ENCODE measurements at places on chromosomes 1 and 21. TPM values are rescaled to one million over a fixed set of nuclear protein-coding genes. Genes with fewer than 3 reads are reported as not detected.

Gene IQCC
- total RNA-seq, result 3.0 TPM

Gene SLC35D1
- 6.5 TPM for total RNA-seq

Gene ADAM30
- total RNA-seq, result not detected

- no peak for DNase-seq
Measured at GRCh38 chr1:34824817-34825454, 32.1 kb downstream of the GJA4 start.

DNA sequence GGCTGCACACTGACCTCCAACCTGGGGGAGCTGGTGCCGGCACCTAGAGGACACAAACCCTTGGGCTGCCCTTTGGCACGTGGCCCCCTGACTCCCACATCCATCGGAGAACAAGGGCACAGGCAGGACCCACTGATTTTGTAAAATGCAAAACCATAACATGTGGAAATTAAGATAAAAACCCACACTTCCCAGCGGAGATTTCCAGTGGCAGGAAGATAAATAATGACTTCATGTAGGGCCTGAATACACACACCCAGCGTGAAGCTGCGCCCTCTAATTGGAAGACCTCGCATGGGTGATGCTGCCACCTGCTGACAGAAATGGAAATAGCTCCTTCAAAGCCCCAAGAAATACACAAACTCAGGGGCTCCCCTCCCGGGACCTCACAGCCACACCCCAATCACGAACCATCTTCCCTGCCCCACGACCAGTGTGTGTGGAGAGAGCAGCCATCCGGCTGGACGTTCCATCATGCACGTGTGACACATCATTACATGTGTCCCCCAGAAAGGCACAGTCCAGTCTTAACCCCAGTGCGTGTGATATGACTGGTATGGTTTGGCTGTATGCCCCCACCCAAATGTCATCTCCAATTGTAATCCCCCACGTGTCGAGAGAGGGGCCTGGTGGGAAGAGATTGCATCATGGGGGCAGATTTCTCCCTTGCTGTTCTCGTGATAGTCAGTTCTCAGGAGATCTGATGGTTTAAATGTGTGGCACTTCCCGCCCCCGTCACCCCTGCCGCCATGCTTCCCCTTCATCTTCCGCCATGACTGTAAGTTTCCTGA is 5.7 kb upstream of the TPRG1L start:
- DNase-seq, result peak; percentile 55
